T-cell (primary cell): ENCODE measurements at places on chromosomes 1 and 21. TPM values are rescaled to one million over a fixed set of nuclear protein-coding genes. Genes with fewer than 3 reads are reported as not detected.

DNA sequence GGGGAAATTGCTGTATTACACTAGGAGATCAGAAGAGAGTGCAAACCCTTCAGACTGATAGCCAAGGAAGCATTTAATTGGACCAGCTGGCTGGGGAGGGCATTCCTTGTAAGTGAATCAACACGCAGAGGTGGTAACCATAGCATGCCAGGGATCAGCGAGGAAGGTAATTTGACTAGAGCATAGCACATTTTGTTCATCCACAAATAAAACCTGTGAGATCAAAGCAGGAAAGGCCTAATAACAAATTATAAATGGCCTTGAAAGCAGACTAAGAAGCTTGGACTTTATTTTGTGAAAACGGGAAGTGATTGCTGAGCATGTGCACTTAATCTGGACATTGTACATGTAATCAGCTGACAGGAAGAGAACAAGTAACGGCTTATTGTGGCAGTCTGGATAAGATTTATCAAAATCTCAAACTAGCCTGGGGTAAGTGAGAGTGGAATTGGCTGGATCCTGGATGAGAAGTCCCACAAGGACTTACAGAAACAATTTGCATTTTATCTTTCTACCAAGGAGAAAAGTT lies 11.7 kb upstream of the CD55 start:
- H3K4me1 ChIP-seq, result peaks cover 18% of the 10 kb centered on the region
- DNase-seq, result no peak
- no peaks in the 10 kb centered on the region for H3K36me3 ChIP-seq

DNA sequence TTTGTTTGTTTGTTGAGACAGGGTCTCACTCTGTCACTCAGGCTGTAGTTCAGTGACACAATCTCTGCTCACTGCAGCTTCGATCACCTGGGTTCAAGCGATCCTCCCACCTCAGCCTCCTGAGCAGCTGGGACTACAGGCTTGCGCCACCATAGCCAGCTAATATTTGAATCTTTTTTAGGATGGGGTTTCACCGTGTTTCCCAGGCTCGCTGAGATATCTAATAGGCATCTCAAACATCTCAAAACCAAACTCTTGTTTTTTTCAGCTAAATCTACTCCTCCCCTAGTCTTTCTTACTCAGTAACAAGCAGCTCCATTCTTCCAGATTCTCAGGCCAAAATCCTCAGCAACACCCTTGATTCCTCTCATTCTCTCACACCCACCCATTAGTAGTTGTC lies 22.0 kb upstream of the SRRM1 start:
- H3K36me3 ChIP-seq, result no peaks in the 10 kb centered on the region
- H3K27me3 ChIP-seq, result no peaks in the 10 kb centered on the region
- no peaks in the 10 kb centered on the region for H3K4me1 ChIP-seq
- no peak for DNase-seq
- H3K4me3 ChIP-seq, result no peak overlapping the region
- H3K27ac ChIP-seq, result no peak overlapping the region

DNA sequence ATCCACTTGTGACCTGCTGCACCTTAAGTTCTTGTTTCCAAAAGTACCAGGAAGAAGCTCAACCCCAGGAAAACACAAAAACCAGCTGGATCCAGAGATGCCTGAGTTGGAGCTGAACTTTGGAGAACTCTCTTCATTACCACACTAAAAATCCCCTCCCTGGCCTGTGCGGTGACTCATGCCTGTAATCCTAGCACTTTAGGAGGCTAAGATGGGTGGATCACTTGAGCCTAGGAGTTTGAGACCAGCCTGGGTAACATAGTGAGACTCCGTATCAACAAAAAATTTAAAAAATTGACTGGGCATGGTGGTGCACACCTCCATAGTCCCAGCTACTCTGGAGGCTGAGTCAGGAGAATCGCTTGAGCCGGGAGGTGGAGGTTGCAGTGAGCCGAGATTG lies 6.2 kb downstream of the MAP1LC3C start:
- H3K4me3 ChIP-seq, result no peak overlapping the region
- H3K4me1 ChIP-seq, result no peaks in the 10 kb centered on the region
- no peak for DNase-seq
- peaks cover 10% of the 10 kb centered on the region for H3K27me3 ChIP-seq
- no peaks in the 10 kb centered on the region for H3K36me3 ChIP-seq

DNA sequence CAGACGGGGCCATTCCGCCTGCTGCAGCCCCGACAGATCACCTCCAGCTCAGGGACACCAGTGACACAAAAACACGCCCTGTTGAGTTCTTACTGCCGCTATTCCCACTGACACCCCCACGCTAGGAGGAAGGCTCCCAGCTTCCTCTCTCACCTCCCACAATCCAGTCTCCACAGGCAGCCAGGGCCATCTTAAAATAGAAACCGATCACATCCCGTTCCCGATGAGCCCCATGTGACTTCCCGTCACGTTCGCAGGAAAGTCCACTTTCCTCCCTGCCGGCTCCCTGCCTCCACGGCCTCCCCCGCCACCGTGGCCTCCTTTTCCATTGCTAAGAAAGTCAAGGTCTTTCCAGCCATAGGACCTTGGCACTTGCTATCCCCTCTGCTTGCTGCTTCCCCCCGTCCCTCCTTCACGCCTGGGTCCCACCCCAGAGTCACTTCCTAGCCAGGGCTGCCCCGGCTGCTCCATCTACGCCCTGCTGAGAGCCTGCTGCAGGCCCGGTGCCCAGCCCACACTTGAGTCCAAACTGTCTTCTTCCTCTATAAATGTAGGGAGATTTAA lies 24.0 kb upstream of the DDOST start:
- H3K36me3 ChIP-seq, result no peaks in the 10 kb centered on the region
- H3K4me1 ChIP-seq, result peaks cover 5% of the 10 kb centered on the region
- H3K27ac ChIP-seq, result no peak overlapping the region
- H3K4me3 ChIP-seq, result no peak overlapping the region

- no peak for DNase-seq
- no peak overlapping the region for H3K4me3 ChIP-seq
- H3K4me1 ChIP-seq, result no peaks in the 10 kb centered on the region
- H3K36me3 ChIP-seq, result no peaks in the 10 kb centered on the region
Observed at GRCh38 chr1:7292714-7293419, 478.2 kb upstream of the VAMP3 start.

GRCh38 chr1:164937291-164937690 lies 378.3 kb downstream of the PBX1 start:
- H3K27me3 ChIP-seq, result no peaks in the 10 kb centered on the region
- no peaks in the 10 kb centered on the region for H3K4me1 ChIP-seq
- H3K27ac ChIP-seq, result no peak overlapping the region
- no peak overlapping the region for H3K4me3 ChIP-seq
- H3K36me3 ChIP-seq, result no peaks in the 10 kb centered on the region

The PPT1 gene
- 72.6 TPM for total RNA-seq
